SW480 (cell line): ENCODE measurements at places on chromosomes 12 and 14.

DNA sequence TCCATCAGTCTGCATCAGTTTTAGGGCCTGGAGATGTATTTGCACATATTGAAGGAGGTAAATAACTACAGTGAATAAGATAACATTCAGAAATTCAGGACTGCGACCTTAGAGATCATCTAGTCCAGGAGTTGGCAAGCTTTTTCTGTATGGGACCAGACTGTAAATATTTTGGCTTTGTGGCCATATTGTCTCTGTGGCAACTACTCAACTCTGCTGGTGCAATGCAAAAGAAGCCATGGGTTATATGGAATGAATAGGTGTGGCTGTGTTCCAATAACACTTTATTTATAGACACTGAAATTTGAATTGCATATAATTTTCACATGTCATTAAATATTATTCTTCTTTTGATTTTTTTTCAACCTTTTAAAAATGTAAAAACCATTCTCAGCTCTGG lies 156.6 kb downstream of the METTL25 start:
- DNase-seq = no peak

DNA sequence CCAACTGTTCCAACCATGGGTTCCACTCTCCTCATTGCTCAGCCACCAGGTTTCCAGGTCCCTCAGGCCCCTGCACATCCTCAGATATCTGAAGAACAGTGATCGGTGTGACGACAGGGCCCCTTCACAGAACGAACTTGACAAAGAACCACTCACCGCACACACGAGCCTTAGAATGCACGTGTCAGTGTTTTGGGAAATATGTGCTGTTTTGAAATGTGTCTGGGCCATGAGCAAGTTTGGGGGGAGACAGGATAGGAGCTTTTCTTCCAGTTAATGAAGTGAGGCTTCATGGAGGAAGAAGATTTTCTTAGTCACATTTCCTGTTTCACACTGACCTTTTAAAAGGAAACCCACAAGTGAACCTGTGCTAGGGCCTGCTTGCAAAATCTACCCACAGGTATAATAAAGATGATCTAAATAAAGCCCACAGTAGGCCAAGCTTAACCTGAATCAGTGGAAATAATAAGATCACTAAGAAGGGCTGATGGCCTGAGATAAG lies 58.6 kb downstream of the ZFP36L1 start:
- DNase-seq = no peak

DNA sequence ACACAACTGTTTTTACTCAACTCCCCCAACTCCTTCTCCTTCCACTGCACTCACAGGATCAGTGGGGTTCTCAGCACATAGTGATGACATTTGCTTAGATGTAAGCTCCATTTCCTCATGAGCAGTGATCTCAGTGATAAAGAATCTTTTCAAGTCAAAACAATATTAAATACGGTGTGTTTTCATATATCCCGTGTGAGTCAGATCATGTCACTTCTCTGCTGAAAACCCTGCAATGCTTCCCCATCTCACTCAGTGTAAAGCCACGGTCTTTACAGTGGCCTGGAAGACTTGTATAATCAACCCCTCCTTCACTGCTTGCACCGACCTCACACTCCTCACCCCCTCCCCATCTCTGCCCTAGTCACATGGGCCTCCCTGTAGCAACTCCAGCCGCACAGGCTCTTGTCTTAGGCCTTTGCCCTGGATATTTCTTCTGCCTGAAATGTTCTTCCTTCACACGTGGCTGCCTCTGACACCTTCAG lies 149.7 kb upstream of the ARHGAP5 start:
- DNase-seq = peak; percentile 38

- peak; percentile 57 for DNase-seq
These were observed 31.4 kb downstream of the MAP1LC3B2 start for GRCh38 chr12:116590561-116590960.

DNA sequence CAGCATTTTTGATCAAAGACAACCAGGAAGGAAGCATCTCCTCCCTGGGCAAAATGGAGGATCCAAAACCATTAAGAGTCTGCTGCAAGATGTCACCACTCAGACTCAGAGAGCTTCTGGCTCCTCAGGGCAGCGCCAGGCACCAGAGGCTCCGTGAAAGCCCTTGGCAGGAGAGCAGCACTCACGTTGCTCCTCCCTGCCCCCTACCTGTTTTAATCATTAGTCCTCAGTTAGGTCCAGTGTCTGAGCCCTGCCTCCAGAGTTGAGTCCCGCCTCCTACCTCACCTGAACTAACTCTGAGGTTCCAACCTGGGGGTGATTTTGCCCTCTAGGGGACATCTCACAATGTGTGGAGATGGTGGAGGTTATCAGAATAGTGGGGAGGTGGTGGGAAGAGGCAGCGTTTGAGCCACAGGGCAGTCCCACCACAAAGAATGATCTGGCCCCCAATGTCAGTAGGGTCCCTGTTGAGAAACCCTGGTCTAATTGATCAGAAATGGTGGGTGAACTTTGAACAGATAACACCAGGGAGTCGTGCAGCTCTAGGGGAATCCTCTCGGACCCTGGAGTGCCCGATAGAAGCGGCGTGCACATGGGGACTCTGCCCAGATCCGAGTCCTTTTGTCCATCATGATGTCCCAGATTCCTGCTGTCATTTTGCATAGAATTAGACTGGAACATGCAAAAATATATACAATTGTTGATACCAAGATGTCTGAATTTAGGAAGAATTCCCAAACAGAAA lies 156.7 kb upstream of the DIO3 start:
- no peak for DNase-seq

- no peak for DNase-seq
These were observed 17.9 kb upstream of the P2RX7 start for GRCh38 chr12:121114806-121115205.

GRCh38 chr12:104456417-104456949 lies at the start of gene CHST11:
CHST11 (plus strand) TSS chr12:104456948.
- DNase-seq = peak; percentile 92

- DNase-seq = peak; percentile 57
These were observed 3.6 kb upstream of the ARID2 start for GRCh38 chr12:45725631-45726602.

DNA sequence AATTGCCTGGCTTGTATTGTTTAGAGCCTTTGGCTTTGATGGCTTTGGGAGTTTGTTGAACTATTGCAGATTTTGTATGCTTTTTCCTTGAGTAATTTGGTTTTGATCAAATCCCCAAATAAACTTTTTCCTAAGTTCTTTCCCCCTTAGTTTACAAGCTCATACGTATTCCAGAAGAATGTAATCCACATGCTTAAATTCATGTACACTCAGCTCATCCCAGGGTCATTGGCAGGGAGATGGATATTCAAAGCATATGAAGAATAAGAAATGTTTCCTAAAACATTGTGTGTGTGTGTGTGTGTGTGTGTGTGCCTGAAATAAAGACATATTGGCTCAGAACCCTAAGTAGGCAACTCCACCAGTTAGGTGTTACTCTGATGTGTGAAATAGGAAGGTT lies 89.4 kb downstream of the TMEM30B start:
- no peak for DNase-seq

- DNase-seq = no peak
These were observed 357.7 kb upstream of the SOX5 start for GRCh38 chr12:24307153-24307552.

DNA sequence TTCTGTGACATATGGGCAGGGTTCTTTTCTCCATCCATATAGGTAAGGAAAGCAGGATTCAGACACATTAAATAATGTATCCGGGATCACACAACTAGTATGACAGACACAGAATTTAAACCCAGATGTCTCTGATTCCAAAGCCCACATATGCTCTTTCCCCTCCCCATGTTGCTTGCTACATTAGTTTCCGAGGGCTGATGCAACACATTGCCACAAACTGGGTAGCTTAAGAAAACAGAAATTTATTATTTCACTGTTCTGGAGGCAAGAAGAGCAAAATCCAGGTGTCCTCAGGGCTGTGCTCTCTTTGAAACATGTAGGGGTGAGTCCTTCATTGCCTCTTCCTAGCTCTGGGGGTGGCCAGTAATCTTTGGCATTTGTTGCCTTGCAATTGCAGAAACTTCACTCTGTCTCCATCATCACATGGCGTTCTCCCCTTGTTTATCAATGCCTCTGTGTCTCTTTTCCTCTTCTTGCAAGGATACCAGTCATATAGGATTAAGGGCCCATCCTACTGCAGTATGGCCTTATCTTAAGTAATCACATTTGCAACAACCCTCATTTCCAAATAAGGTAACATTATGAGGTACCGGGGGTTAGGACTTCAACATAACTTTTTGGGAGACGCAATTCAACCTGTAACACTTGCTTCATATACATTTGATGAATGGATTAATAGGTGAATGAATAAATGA lies 83.0 kb upstream of the CCND2 start:
- DNase-seq = no peak

- DNase-seq = no peak
These were observed 5.8 kb upstream of the LTA4H start for GRCh38 chr12:96041181-96041580.

- DNase-seq = no peak
These were observed 17.3 kb upstream of the KCNK10 start for GRCh38 chr14:88340357-88340756.

DNA sequence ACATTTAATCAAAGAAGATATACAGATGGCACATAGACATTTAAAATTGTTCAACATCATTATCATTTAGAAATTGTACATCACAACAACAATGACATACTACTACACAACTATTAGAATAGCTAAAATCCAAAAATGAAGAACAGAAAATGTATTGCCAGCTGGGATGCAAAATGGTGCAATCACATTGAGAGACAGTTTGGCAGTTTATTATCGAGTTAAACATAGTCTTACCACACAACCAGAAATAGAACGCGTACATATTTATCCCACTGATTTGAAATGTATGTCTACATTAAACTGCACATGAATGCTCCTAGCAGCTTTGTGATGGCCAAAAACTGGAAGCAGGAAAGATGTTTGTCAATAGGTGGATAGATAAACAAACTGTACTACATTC lies 791.5 kb upstream of the MGAT4C start:
- no peak for DNase-seq

- DNase-seq = no peak
These were observed 310.7 kb upstream of the DCN start for GRCh38 chr12:91493308-91493707.

GRCh38 chr12:68739891-68740290 lies 6.1 kb upstream of the SLC35E3 start:
- no peak for DNase-seq

- DNase-seq = peak; percentile 80
These were observed 1264.0 kb downstream of the TMEM121 start for GRCh38 chr14:106790189-106791036.

DNA sequence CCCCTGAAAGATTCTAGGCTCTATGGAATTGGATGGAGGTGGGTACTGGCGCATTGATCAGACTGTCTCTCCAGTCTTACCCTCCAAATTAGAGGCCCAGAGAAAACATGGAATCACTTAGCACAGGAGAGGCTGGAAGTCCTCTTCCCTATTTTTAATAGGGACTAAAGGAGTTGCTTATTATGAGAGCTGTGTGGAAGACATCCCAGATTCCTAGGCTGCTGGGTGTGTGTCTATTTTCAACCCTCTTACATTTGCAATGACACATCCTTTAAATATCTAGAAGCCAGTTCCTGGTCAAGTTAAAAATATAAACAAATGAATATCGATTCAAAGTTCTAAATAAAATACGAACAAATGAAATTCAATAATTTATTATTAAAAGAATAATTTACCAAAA lies 58.3 kb upstream of the ARID2 start:
- DNase-seq = no peak

GRCh38 chr14:77979666-77980351 lies 179.9 kb downstream of the ADCK1 start:
- DNase-seq = peak; percentile 72

GRCh38 chr14:104885031-104885972 lies 20.2 kb downstream of the CEP170B start:
- no peak for DNase-seq

DNA sequence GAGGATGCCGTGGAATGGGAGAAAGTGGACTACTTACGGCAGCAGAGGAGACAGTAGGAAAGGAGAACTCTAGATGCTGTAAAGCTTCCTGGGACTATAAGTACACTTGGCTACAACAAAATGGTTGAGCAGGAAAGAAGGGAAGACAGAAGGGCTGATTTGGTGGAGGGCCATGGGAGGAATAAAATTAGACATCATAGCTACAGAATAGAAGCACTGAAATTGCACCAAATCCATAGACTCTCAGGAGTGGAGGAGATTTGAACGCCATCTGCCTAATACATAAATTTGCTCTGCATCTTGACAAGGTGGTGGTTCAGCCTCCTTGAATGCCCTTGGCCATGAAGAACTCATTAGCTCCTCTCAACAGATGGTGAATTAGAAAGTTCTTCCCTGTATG lies 16.3 kb upstream of the DCP1B start:
- no peak for DNase-seq

- DNase-seq = no peak
These were observed 12.2 kb downstream of the SCYL2 start for GRCh38 chr12:100279159-100279558.

DNA sequence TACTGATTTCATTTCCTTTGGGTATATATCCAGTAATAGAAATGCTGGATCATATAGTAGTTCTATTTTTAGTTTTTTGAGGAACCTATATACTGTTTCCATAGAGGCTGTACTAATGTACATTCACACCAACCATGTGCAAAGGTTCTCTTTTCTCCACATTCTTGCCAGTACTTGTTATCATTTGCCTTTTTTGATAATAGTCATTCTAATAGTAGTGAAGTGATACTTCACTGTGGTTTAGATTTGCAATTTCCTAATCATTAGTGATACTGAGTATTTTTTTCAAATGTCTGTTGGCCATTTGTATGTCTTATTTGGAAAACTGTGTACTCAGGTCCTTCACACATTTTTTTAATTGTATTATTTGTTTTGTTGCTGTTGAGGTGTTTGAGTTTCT lies 148.2 kb upstream of the NAV3 start:
- DNase-seq = no peak

GRCh38 chr12:124695861-124696260 lies 128.4 kb upstream of the NCOR2 start:
- no peak for DNase-seq

DNA sequence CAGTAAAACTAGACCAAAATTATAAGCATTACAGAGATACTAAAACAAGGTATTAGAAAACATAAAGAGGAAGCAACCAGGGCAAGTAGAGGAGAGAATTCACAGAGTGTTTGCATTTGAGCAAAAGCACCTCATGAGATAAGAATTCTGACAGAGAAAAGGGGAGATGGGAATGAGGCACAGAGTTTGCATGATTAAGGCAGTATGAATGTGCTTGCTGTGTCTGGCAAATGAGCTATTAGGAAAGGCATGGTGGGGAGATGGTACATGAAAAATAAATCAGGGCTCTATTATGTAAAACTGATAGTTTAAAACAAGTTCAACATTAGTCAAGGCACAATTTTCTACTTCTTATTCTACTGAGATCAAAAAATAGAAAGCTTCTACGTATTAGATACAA lies 23.1 kb downstream of the GARIN6 start:
- no peak for DNase-seq
